CD4-positive, alpha-beta T cell treated with Interleukin-17A for 4 hours (primary cell): ENCODE measurements at places on chromosomes 11 and 22.
A peak's percentile ranks its signal among the peaks of the same experiment; 100 is the strongest.

DNA sequence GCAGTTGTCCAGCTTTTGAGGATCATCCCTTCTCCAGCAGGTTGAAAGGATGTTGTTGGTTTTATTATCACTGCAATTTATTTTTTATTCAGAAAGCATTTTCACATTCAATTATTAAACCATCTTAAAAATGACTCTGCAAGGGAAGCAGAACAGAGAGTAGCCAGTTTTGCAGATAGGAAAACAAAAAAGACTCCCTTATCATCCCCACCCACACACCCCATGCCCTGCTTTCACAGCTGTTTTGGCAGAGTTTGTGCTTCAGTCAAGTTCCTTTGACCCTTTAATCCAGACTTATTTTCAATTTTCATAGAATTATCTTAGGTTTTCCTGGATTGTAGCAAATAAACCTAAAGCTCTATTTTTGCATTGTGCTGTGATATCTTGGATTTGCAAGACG lies 44.4 kb downstream of the MUC15 start:
- no peak for DNase-seq

- DNase-seq, result no peak
Measured at GRCh38 chr22:43147821-43148220, 3.5 kb upstream of the TSPO start.

GRCh38 chr11:82874646-82875523 lies 25.3 kb downstream of the PRCP start:
- DNase-seq, result no peak

DNA sequence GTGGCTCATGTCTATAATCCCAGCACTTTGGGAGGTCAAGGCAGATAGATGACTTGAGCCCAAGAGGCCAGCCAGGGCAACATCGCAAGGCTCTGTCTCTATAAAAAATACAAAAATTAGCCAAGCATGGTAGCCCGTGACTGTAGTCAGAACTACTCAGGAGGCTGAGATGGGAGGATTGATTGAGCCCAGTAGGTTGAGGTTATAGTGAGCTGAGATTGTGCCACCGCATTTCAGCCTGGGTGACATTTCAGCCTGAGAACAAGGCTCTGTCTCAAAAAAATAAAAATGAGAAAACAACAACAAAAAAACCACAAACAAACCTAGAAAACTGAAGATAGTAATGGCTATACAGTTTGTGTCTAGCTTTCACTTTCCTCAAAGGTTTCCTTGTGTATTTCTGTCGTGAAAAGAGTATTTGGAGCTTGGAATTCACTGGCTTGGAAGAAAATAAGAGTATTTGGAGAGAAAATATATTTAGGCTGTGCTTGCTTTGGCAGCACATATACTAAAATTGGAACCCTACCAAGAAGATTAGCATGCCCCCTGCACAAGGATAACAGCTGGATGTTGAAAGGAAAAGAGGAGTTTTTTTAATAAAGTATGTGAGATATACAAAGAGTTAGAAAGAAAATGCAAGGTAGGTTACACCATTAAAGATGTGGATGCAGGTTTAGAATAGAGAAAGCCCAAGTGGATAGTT lies 3.9 kb upstream of the BIRC3 start:
- DNase-seq, result peak; percentile 22

DNA sequence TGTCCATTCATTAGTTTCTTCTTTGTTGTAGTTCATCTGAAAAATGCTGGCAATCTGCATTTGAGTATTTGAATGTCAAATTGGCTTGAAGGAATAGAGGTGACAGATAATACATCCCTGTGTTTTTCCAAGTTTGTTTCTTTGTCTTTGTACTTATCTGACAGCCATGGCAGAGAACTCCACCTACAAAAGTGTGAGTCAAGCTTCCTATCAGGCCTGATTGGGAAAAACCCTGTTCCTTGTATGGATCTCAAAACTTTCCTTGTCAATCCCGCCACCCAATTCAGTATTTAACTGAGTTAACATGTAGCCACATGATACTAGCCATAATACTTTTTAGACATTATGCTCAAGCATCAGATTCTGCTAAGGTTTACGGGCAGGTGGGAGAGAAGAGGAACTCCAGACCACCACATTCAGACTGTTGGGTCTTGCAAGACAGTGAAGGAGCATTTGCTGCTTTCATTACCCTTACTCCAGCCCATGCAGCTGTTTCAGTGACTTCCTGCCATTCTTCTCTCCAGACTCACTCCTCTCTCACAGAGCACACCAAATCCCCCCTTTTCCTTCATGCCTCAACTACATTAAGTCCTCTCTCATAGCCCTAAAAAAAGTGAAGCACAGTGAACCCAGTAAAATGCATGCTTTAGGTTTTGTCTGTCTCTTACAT lies 65.9 kb downstream of the BLID start:
- no peak for DNase-seq

- DNase-seq, result peak; percentile 33
Measured at GRCh38 chr22:23856721-23857605, 712 bp upstream of the SLC2A11 start.

DNA sequence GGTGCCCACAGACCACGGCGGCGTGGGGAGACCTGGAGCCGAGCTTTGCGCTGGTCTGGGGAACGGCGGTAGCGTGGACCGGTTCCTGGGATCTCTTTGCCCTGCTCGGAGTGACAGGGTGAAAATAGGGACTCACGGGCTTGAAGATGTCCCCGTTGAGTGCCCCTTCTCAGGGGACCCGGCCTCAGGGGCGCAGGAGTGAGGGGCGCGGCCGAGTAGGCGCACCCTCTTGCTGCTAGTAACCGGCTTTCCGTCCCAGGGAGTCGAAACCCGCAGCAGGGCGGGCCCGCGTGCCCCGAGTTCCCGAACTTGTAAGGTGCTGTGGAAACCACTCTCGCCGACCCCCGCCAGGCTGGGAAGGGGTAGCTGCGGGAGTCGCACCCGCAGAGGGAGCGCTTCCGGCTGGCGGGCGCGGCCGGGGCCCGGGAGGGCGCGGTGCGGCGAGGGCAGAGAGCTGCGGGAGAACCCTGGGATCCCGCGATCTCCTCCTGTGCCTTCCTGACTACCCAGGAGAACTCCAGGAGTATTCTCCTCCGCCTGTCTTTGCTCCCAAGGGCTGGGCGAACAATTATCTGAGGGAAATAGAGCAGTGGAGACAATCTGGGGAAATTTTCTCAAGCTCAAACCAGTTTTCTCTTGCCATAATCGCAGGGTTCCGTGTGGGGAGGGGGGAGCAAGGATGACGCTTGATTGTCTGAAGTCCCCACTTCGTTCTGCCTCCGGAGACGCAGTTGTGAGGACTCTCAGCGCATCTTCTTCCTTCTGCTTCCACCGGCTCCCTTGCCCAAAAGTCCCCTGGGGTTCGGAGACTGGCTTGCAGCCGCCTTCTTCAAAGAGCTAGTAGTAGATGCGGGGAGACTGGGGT lies 666 bp downstream of the NELL1 start:
- no peak for DNase-seq
